Vagina (tissue), 2 donors: ENCODE measurements at places on chromosomes 12 and 14. TPM values are rescaled to one million over a fixed set of nuclear protein-coding genes. Genes with fewer than 3 reads are reported as not detected.

RASSF9 gene
- total RNA-seq, result 1.7 TPM

PPP1R1A gene
- total RNA-seq, result 10.8 TPM

DNA sequence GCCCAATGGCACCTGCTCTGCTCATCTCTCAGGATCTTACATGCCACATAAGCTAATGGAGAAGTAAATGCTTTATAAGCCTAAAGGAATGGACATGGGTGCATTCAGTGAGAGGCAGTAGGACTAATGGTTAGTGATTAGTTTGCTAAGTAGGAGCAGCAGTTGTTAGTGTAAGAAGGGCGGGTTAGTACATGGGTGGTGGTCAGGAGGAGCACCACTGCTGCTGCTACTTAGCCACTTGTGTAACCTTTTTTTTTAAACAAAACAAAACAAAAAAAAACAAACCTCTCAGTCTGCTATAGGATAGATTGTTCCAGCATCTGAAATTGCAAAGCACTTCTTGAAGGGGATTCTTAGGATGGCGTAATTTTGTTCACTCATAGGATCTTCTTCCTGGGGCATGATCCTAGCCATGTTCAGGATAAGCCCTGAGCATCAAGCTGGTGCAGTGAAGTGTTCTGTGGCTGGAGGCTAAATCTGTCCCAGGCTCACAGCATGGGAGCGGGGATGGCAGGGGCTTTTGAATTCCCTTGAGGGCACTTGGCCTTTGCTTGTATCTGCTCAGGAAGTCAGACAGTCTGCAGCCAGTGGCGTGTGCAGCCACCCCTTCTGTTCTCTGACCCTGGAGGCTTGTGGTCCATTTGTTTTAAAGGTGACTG lies 63.6 kb downstream of the CHST11 start:
- DNase-seq, result no peak

- DNase-seq, result no peak
Measured at GRCh38 chr12:108833355-108833733, 24.0 kb downstream of the SSH1 start.

OR6C2 gene
- total RNA-seq, result not detected

GRCh38 chr12:106586803-106587684 lies 4.2 kb downstream of the RFX4 start:
- no peak for DNase-seq

DNA sequence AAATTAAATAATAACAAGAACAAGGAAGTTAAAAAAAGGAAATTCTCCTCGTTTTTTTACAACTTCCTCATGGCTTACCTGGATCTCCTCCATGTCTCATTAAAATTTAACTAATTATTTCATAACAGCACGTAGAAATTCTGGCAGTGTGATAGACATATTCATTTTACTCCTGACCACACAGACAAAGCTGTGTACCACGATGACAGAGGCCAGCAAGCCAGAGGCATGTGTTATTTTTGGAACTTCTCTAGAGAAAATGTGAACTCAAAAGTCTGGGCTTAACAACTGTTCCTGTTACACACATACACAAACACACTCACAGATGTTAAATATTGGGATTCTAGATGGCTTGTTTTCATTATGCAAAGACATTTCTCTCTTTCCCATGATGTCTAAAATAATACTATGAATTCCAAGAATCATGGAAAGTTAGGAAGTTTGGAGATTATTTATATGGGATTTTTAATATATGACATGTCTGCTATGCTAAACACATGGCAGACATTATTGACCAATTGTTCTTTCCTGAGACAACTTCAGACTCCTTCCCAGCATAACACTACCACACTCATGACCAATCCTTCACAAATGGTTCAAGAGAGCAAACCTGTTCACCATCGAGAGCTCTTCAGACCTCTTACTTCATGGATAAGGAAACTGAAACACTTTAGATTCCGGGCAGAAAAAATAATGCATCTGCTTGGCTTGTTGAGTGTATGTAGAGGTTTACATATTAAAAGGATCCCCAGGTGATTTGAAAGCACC lies 158.7 kb downstream of the DACT1 start:
- no peak for DNase-seq

SLC35F4 gene
- not detected for total RNA-seq

DBX2 gene
- total RNA-seq, result not detected

DNA sequence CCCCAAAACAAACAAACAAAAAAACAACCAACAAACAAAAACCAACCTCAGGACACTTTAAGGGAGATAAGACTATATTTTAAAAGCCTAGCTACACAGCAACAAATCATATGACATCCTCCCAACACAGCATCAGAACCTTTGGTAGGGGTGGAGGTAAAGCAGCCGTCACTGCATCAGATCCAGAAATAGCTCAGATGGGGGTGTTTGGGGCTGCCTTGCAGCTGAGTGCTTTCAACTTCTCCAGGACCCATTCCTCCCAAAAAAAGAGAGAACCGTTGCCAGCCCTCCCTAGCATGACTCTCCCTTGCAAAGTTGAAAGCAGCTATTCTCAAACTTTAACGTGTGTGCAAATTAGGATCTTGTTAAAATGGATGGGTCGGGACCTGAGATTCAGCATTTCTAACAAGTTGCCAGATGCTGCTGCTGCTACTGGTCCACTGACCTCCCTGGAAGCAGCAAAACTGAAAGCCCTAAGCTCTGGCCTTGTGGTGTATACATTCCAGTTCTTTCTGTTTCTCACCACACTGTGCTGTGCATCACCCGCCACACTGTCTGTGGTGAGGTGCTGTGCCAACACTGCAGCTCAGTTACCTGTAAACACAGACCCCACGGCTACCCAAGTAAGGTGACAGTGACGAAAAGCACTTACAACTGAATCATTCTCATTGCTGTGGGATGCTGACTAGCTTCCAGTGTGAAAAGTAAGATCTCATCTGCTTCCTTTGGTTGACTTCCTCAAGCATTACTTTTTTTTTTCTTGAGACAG lies 54.0 kb downstream of the SLC38A1 start:
- DNase-seq, result no peak

MUCL1 gene
- total RNA-seq, result not detected

SLC25A21 gene
- 0.49 TPM for total RNA-seq

- DNase-seq, result no peak
Measured at GRCh38 chr14:104688505-104689108, 811 bp upstream of the INF2 start.

NAV3 gene
- total RNA-seq, result 16.2 TPM
